ENCODE measurements at places on chromosomes 11 and 22. TPM values are rescaled to one million over a fixed set of nuclear protein-coding genes. Genes with fewer than 3 reads are reported as not detected.

The TCF20 gene
- total RNA-seq: 74.3 TPM

The PRODH gene
- total RNA-seq: 0.94 TPM

The C1QTNF4 gene
- 0.21 TPM for total RNA-seq

The GAL3ST3 gene
- total RNA-seq: not detected

- no peak overlapping the region for H3K4me3 ChIP-seq
- H3K27me3 ChIP-seq: peaks cover 2% of the 10 kb centered on the region
- H3K36me3 ChIP-seq: no peaks in the 10 kb centered on the region
- no peak for DNase-seq
These were observed 377.7 kb downstream of the TENM4 start for GRCh38 chr11:79062814-79063762.

The ANO1 gene
- not detected for total RNA-seq

GRCh38 chr11:30991802-30992512 is 377.6 kb downstream of the DCDC1 start:
- H3K4me1 ChIP-seq: peaks cover 2% of the 10 kb centered on the region
- H3K27me3 ChIP-seq: no peaks in the 10 kb centered on the region
- DNase-seq: no peak
- no peaks in the 10 kb centered on the region for H3K36me3 ChIP-seq
- no peak overlapping the region for H3K4me3 ChIP-seq
- no peak overlapping the region for H3K27ac ChIP-seq

The TMX2 gene
- total RNA-seq: 80.0 TPM

GRCh38 chr11:17640493-17641164 is 78.7 kb upstream of the MYOD1 start:
- no peaks in the 10 kb centered on the region for H3K4me1 ChIP-seq
- no peak overlapping the region for H3K27ac ChIP-seq
- no peaks in the 10 kb centered on the region for H3K36me3 ChIP-seq
- no peak for DNase-seq

GRCh38 chr11:111967649-111968048 is 30.5 kb downstream of the DIXDC1 start:
- peaks cover 53% of the 10 kb centered on the region for H3K36me3 ChIP-seq
- H3K4me3 ChIP-seq: no peak overlapping the region
- no peaks in the 10 kb centered on the region for H3K27me3 ChIP-seq
- H3K27ac ChIP-seq: no peak overlapping the region

- no peaks in the 10 kb centered on the region for H3K36me3 ChIP-seq
- no peak overlapping the region for H3K4me3 ChIP-seq
- peak; percentile 37 for DNase-seq
- peaks cover 42% of the 10 kb centered on the region for H3K4me1 ChIP-seq
These were observed 27.8 kb downstream of the LRP5 start for GRCh38 chr11:68340003-68340767.

The DDI1 gene
- total RNA-seq: not detected

- H3K4me3 ChIP-seq: no peak overlapping the region
- H3K27ac ChIP-seq: no peak overlapping the region
- H3K4me1 ChIP-seq: no peaks in the 10 kb centered on the region
- DNase-seq: no peak
- H3K36me3 ChIP-seq: no peaks in the 10 kb centered on the region
- H3K27me3 ChIP-seq: no peaks in the 10 kb centered on the region
These were observed 7.6 kb upstream of the CCKBR start for GRCh38 chr11:6251990-6252473.

The ZFTA gene
- total RNA-seq: 7.0 TPM

DNA sequence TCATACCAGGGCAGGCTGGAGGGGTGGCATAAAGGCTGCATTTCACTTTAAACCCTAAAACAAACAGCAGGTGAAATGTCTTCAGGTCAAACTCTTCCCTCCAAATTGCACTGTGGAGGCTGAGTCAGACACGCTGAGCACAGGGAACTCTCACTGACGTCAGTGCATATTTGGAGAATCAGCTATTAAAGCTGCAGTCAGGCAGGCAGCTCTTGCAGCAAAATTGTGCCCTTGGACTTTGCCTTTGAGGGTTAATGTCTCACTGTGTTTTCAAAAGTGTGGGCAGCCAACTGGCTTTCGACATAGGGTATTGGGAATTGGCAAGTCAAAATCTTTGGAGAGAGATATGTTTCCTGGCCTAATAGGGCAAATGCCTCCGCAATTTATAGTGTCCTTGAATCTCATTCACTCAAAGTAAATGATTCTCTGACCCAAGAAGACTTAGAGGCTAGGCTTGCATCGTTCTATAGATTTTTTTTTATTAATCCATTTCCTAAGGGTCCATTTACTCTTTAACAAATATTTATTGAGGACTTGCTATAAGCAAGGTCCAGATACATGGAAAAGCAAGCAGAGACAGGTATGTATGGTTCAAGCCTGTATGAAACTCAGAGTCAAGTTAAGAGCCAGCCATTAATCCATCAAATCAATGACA is 27.7 kb upstream of the SMCO4 start:
- no peak overlapping the region for H3K27ac ChIP-seq
- no peaks in the 10 kb centered on the region for H3K36me3 ChIP-seq
- no peaks in the 10 kb centered on the region for H3K4me1 ChIP-seq
- no peak overlapping the region for H3K4me3 ChIP-seq
- DNase-seq: no peak

The BRSK2 gene
- 1.5 TPM for total RNA-seq

- no peak for DNase-seq
- peaks cover 26% of the 10 kb centered on the region for H3K36me3 ChIP-seq
- peaks cover 22% of the 10 kb centered on the region for H3K4me1 ChIP-seq
- H3K27me3 ChIP-seq: no peaks in the 10 kb centered on the region
- peak overlapping the region; percentile 98 for H3K4me3 ChIP-seq
These were observed 540 bp downstream of the MEN1 start for GRCh38 chr11:64809781-64810241.

DNA sequence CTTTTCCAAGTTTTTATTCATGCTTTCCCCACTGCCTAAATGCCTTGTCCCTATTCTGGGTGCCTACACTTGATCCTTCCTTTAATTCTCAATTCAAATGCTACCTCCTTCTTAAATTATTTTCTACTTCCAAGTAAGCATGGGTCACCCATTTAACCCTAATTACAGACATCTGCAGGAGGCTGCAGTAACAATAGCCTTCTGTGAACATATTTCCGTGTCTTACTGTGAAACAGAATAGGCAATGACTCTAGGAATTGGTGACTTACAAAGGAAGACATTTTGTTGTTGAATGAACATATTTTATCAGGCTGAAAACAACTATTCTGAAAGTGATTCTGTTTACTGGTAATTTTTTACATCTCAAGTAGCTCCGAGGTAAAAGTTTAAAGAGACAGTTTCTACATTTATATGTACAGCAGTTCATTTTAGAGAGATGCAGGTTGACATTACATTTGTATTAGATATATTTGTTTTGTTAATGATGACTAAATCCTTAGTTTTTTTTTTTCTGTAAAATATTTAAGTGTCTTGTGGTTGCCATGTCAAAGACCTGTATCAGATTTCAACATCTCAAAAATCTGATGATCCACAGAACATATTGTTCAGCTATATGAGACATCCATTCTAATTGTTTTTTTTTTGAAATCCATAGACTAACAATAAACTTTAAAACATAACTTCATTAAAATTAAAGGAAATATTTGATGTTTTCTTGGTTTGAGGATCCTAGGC is 316.8 kb downstream of the CASP12 start:
- H3K27me3 ChIP-seq: peaks cover 12% of the 10 kb centered on the region
- H3K27ac ChIP-seq: no peak overlapping the region
- H3K36me3 ChIP-seq: no peaks in the 10 kb centered on the region
- DNase-seq: no peak
- H3K4me1 ChIP-seq: no peaks in the 10 kb centered on the region
- H3K4me3 ChIP-seq: no peak overlapping the region

DNA sequence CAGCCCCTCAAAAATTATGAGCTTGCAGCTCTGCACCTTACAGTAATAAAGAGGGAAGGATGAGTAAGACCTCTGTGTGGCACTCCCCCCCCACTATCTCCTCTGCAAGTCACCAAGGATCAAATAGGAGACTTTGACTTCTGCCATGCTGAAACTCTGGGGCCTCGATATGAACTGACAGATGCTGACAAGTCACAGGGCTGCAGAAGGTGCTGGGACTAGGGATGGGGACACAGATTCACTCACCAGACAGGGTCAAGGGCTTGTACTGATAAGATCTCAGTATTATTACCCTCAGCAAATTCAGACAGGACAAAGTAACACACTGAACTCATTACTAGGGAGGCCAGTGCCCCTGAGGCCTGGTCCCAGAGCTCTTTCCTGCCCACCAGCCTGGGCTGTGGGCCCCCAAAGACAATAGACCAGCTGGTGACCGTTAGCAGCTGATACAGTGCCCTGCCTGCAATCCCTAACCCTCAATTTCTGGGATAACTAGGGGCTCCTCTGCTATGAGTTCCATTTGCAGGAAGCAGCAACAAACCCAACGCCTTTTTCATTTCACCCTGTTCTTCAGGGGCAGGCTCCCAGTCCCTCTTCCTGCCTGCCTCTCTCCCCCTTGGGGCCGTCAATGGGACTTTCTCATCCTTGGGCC is 20.1 kb downstream of the TMPRSS13 start:
- H3K4me3 ChIP-seq: no peak overlapping the region
- DNase-seq: no peak
- H3K36me3 ChIP-seq: no peaks in the 10 kb centered on the region
- H3K27me3 ChIP-seq: no peaks in the 10 kb centered on the region
- peaks cover 28% of the 10 kb centered on the region for H3K4me1 ChIP-seq

The OR51I1 gene
- not detected for total RNA-seq

DNA sequence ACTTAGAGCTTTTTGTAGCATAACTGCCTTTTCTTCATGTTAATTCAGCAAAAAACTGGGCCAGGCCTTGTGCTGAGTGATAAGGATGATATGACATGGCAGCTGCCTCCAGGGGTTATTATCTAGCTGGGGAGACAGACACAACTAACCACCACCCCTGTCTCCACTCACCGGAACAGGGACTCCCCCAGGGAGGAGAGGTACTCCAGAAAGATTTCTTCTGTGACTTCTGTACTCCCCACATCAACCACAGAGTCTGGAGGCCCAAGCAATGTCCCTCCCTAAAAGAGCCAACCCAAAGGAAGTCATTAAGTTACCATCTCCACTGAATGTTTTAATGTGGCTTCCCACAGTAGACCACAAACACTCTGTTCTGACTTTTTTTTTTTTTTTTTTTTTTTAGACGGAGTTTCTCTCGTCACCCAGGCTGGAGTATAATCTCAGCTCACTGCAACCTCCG is 14.3 kb upstream of the PMM1 start:
- peaks cover 4% of the 10 kb centered on the region for H3K27me3 ChIP-seq
- no peak overlapping the region for H3K4me3 ChIP-seq
- H3K36me3 ChIP-seq: peaks cover 83% of the 10 kb centered on the region
- H3K4me1 ChIP-seq: peaks cover 38% of the 10 kb centered on the region
- DNase-seq: peak; percentile 70

The PPFIA1 gene
- total RNA-seq: 47.4 TPM

DNA sequence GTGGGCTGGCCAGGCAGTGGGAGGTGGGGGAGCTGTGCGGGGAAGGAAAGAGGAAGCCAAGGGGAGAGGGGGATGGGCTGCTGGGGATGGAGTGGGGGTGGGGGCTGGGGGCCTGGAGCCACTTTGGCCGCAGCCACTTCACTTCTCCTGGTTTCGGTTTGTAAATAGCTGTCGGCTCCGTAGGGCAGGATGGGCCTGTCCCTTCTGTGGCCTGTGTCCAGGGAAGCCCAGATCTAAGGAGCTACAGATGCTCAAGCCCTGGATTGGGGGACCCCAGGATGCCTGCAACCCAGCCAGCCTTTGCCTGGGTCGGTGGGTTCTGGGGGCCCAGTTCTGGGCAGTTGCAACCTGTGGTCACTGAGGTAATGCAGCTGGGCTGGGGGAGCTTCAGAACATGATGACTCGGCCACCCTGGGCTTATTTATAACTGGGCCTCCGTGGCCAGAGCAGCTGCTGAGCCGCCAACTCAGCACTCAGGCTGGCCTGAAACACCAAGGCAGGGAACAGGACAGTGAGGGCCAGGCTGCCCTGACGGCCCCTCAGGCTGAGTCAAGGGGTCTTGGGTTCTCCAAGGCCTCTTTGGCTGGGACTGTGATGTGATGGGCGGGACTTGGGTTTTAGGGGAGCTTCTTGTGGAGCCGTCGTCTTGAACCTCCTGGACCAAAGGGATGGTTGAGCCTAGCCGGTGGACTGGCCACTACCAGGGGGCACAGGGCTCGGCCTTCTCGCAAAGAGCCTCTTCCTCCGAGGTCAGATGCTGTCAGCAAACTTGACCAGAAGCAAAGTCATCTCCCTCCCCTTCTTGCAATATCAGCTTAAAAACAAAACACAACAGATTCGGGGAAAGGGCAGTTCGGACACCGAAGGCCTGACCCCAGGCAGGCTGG is 15.0 kb upstream of the SLC39A13 start:
- H3K4me3 ChIP-seq: no peak overlapping the region
- H3K36me3 ChIP-seq: no peaks in the 10 kb centered on the region
- no peak for DNase-seq
- H3K4me1 ChIP-seq: peaks cover 17% of the 10 kb centered on the region

GRCh38 chr11:47552056-47552565 is 821 bp downstream of the CELF1 start:
- no peaks in the 10 kb centered on the region for H3K27me3 ChIP-seq
- peaks cover 34% of the 10 kb centered on the region for H3K4me1 ChIP-seq
- H3K36me3 ChIP-seq: peaks cover 31% of the 10 kb centered on the region

The GPR83 gene
- total RNA-seq: 0.05 TPM

GRCh38 chr11:94181943-94182342 is 53.3 kb downstream of the PANX1 start:
- H3K27me3 ChIP-seq: no peaks in the 10 kb centered on the region
- DNase-seq: no peak
- H3K4me3 ChIP-seq: no peak overlapping the region
- H3K36me3 ChIP-seq: peaks cover 10% of the 10 kb centered on the region
- H3K4me1 ChIP-seq: no peaks in the 10 kb centered on the region

DNA sequence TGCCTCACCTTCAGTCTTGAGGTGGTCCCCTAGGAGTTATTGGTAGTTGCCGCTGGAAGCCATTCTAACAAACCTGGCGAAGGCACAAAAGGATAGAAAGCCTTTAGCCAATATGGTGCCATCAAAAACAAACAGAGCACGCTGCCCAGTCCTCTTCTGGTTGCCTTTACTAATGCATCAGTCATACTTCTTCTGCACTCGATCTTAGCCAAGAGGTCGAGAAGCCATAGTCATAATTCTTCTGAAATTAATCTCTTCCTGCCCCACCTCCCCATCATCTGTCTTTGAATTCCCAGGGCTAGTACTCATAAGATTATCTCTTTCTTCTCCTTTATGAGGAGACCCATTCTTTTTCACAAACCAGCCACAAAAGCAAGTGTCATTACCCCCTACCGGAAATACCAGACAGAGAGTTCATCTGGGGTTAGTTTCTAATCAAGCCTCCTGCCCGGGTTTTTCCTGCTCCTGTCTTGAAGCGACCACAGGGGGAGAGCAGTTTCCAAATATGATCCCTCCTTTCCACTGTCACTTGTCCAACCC is 21.4 kb upstream of the EHF start:
- H3K36me3 ChIP-seq: no peaks in the 10 kb centered on the region
- peaks cover 12% of the 10 kb centered on the region for H3K4me1 ChIP-seq
- no peak overlapping the region for H3K4me3 ChIP-seq
- DNase-seq: no peak
- H3K27me3 ChIP-seq: peaks cover 8% of the 10 kb centered on the region
